ENCODE measurements at places on chromosomes 2 and 18. TPM values are rescaled to one million over a fixed set of nuclear protein-coding genes. Genes with fewer than 3 reads are reported as not detected.

Gene KYNU
- total RNA-seq = 216 TPM

Gene NPHP1
- 6.8 TPM for total RNA-seq

Gene REG1B
- not detected for total RNA-seq

Gene DHRS9
- total RNA-seq = 3.3 TPM

Gene NFU1
- total RNA-seq = 46.6 TPM

Gene GALNT13
- total RNA-seq = 13.4 TPM

Gene ARHGAP25
- total RNA-seq = 0.22 TPM

Gene PLGLB1
- 0.44 TPM for total RNA-seq
